Posterior vena cava (tissue), 2 donors: ENCODE measurements at places on chromosomes 6 and 20. TPM values are rescaled to one million over a fixed set of nuclear protein-coding genes. Genes with fewer than 3 reads are reported as not detected.

Gene DPPA5
- not detected for total RNA-seq

Gene GDAP1L1
- not detected for total RNA-seq

Gene NKX2-4
- not detected for total RNA-seq

Gene OR2H1
- total RNA-seq: not detected

Gene NOTCH4
- total RNA-seq: 17.3 TPM

Gene RAMACL
- total RNA-seq: 1.7 TPM

Gene LBP
- 4.8 TPM for total RNA-seq

Gene SUN5
- not detected for total RNA-seq

Gene HCRTR2
- total RNA-seq: not detected

Gene UBE2C
- not detected for total RNA-seq

Gene SMLR1
- total RNA-seq: not detected

Gene SMOC2
- total RNA-seq: 176 TPM

Gene DSP
- 3.4 TPM for total RNA-seq

Gene NKAPL
- 2.7 TPM for total RNA-seq

Gene LHFPL5
- total RNA-seq: not detected

Gene PAX1
- total RNA-seq: not detected

Gene BEND6
- total RNA-seq: 18.5 TPM

Gene WFDC2
- 57.7 TPM for total RNA-seq

Gene VSX1
- total RNA-seq: not detected

Gene CLPSL2
- total RNA-seq: not detected

Gene TGM3
- not detected for total RNA-seq

Gene POU5F1
- not detected for total RNA-seq

Gene LYRM2
- total RNA-seq: 34.3 TPM

Gene DAAM2
- 62.7 TPM for total RNA-seq

Gene CRISP1
- not detected for total RNA-seq

Gene SRSF3
- 170 TPM for total RNA-seq

Gene CST7
- total RNA-seq: 2.5 TPM

Gene GGTLC1
- total RNA-seq: not detected

Gene OPRM1
- not detected for total RNA-seq

Gene BPI
- 0.14 TPM for total RNA-seq

Gene PLG
- not detected for total RNA-seq

Gene MED23
- total RNA-seq: 22.2 TPM

Gene OR12D3
- total RNA-seq: not detected

Gene ULBP2
- total RNA-seq: 0.43 TPM

Gene SNRPB2
- total RNA-seq: 37.4 TPM

Gene OPRL1
- 1.4 TPM for total RNA-seq

Gene SEL1L2
- 16.1 TPM for total RNA-seq

Gene GTF3C6
- total RNA-seq: 56.6 TPM

Gene PGC
- not detected for total RNA-seq

Gene MANEA
- 9.9 TPM for total RNA-seq

Gene C20orf144
- total RNA-seq: not detected

Gene HLA-A
- 375 TPM for total RNA-seq
